ENCODE measurements at places on chromosomes 7 and 10.

DNA sequence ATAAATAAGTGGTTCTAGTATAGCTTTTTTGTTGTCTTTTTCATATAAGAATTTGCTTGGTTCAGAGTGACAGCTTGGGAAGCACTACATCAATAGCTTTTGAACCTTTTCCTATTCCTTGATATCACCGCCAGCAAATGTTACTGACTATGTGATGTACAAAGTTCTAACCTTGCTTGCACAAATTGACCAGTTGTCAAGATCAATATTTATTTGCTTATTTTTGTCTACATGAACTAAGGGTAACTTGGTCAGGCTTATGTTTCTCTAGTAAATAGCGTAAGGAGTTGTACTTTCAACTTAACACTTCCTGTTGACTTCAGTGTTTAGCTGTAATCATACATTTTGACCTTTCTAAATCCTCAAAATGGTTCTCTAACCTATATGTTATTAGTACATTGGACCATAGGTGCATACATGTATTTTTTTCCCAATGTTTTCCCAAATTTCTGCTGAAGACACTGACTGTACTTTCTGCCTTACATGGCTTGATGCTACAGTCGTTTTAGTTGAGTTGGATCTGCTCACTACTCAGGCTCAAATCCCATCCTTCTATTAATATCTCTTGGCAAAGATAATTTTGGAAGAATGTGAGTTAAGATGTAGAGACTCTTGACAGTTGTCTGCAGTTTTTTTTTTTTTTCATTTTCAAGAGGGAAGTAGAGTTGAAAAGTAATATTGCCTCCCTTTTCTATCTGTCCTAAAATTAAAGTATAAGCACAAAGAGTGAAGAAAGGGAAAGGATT lies 239.1 kb upstream of the KAT6B start:
- H3K27me3 ChIP-seq: no peaks in the 10 kb centered on the region
- no peak for DNase-seq
- H3K4me1 ChIP-seq: peaks cover 73% of the 10 kb centered on the region
- H3K27ac ChIP-seq: peak overlapping the region; percentile 89

DNA sequence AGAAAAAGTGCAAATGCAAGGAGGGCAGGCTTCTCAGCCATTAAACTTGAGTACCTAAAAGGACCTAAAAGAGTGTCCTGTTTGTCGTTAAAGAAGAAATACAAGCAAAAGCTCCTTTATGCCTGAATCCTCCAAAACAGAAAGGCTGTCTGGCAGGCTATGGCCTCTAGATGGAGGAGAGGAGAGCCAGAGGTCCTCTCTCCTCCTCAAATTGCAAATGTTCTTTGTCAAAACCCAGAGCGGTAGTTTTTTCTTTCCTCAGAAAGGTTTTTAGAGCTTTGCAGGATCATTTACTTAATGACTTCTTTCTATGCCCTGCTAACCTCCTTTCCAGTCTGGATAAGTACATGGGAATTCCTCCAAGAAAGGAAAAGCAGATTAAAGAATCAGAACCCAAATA lies 1.9 kb upstream of the SORCS1 start:
- no peak overlapping the region for H3K4me3 ChIP-seq
- H3K36me3 ChIP-seq: no peaks in the 10 kb centered on the region
- DNase-seq: no peak
- peaks cover 24% of the 10 kb centered on the region for H3K27me3 ChIP-seq

DNA sequence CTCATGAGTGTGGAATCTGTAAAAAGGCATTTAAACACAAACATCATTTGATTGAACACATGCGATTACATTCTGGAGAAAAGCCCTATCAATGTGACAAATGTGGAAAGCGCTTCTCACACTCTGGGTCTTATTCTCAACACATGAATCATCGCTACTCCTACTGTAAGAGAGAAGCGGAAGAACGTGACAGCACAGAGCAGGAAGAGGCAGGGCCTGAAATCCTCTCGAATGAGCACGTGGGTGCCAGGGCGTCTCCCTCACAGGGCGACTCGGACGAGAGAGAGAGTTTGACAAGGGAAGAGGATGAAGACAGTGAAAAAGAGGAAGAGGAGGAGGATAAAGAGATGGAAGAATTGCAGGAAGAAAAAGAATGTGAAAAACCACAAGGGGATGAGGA lies 207.7 kb downstream of the ZEB1 start:
- no peak overlapping the region for H3K27ac ChIP-seq
- H3K27me3 ChIP-seq: no peaks in the 10 kb centered on the region
- H3K4me3 ChIP-seq: no peak overlapping the region

DNA sequence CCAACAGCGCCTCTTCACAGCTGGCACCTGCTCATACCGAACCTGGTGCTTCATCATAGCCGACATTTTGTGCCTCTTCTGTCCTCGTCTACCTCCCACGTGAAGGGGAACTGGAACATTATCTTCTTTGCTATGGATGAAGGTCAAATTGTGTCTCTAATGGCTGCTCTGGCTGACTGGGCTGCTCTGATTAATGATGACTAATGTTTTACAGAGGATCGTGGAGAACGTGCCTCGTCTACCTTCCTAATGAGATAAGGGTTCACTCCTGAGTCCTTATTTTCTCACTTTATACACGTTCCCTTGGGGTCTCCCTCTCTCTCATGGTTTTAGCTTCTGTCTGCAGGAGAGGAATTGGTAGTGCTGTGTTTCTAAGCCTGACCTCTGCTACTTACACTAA lies 420.3 kb downstream of the PHTF2 start:
- no peaks in the 10 kb centered on the region for H3K4me1 ChIP-seq
- H3K4me3 ChIP-seq: no peak overlapping the region
- no peak overlapping the region for H3K27ac ChIP-seq
- no peaks in the 10 kb centered on the region for H3K36me3 ChIP-seq
- DNase-seq: no peak
- no peaks in the 10 kb centered on the region for H3K27me3 ChIP-seq

DNA sequence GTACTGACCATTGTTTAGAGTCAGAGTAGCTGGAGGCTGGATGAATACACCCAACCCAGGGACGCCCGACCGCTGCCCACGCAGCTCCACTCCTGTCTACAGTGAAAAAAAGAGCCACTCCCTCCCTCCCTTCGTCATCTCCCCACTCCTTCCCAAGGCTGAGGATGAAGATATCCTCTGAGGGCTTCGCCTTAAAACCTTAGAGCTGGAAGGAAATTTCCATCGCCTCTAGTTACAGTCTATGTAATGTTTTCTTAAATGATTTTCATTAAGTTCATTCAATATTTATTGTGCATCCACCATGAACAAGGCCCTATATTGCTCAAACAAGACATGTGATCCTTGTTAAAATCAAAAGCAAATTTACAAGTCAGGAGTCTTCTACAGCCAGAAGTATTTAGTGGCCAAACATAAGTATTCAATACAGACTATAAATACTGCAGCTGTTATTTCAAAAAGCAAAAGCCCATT lies 11.3 kb upstream of the SLIT1 start:
- no peak overlapping the region for H3K27ac ChIP-seq
- DNase-seq: no peak
- no peaks in the 10 kb centered on the region for H3K36me3 ChIP-seq
- no peak overlapping the region for H3K4me3 ChIP-seq

- no peaks in the 10 kb centered on the region for H3K4me1 ChIP-seq
- no peak overlapping the region for H3K4me3 ChIP-seq
- H3K27me3 ChIP-seq: no peaks in the 10 kb centered on the region
Measured at GRCh38 chr7:114109721-114110120, 190.9 kb upstream of the PPP1R3A start.

- H3K4me3 ChIP-seq: no peak overlapping the region
- peaks cover 46% of the 10 kb centered on the region for H3K27me3 ChIP-seq
- H3K36me3 ChIP-seq: no peaks in the 10 kb centered on the region
- peaks cover 50% of the 10 kb centered on the region for H3K4me1 ChIP-seq
Measured at GRCh38 chr10:3418041-3418754, 245.6 kb upstream of the PITRM1 start.

DNA sequence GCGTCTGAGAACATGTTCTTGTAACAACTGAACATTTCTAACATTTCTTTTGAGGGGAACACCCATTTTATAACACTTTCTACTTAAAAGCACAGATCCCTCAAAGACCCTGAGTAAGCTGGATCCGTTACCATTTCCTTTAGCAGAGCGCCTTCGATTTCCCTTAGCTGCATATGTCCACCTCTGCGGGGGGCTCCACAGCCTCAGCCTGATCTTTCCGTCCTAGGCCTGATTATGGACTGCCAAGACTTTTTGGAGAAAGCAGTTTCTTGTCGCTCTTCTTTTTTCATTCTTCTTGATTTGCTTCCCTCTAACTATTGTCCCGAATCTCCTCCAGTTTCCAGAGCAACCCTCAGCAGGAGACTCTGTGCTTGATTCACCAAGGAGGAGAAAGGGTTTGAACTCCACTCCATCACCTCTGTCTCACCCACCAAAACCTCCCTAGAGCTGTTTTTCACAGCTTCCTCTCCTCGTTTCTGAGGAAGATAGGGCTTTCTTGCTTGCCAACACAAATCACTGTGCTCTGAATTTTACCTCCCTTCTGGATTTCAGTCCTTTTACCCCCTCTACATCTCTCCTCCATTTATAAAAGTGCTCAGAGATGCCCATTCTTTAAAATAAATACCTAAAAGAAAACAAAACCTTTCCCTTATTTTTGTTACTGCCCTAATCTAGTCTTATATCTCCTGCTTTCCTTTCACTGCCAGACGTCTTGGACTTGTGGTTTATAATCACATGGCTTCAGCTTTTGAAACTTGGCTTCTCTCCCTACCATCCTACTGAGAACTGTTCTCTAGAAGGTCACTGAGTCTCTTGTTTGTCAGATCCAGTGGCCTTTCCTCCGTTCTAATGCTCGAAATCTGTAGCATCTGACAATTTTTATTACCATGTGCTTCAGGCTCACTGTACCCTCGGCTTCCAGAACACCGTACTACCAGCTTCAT lies 30.5 kb upstream of the ZRANB1 start:
- no peak for DNase-seq
- H3K27ac ChIP-seq: no peak overlapping the region
- H3K4me1 ChIP-seq: peaks cover 17% of the 10 kb centered on the region
- no peaks in the 10 kb centered on the region for H3K36me3 ChIP-seq

GRCh38 chr7:141103847-141104429 lies 30.1 kb downstream of the TMEM178B start:
- no peak overlapping the region for H3K27ac ChIP-seq
- no peaks in the 10 kb centered on the region for H3K36me3 ChIP-seq
- H3K27me3 ChIP-seq: peaks cover 9% of the 10 kb centered on the region
- no peak for DNase-seq
- no peaks in the 10 kb centered on the region for H3K4me1 ChIP-seq

DNA sequence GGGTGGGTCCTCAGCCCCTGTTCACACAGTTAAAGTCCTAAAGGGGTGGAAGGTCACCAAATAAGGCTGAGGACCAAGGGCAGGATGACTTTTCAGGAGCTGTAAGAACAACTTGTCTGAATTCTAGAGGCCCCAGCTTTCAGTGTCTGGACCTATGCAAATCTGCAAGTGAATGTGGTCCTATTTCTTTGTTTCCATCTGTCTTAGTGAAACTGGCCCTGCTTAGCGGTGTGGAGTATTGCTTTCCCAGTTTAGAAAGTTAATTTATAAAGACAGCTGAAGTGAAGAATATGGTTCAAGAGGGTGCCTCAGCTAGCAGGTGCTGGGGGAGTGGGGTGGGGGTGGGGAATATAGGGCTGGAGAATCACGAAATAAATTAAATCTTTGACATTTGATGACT lies 40.1 kb downstream of the HHEX start:
- peaks cover 22% of the 10 kb centered on the region for H3K27me3 ChIP-seq
- H3K27ac ChIP-seq: no peak overlapping the region
- H3K4me3 ChIP-seq: no peak overlapping the region

- H3K36me3 ChIP-seq: no peaks in the 10 kb centered on the region
- H3K4me1 ChIP-seq: no peaks in the 10 kb centered on the region
- no peak for DNase-seq
- H3K27ac ChIP-seq: no peak overlapping the region
Measured at GRCh38 chr7:84533182-84533581, 338.6 kb upstream of the SEMA3A start.

DNA sequence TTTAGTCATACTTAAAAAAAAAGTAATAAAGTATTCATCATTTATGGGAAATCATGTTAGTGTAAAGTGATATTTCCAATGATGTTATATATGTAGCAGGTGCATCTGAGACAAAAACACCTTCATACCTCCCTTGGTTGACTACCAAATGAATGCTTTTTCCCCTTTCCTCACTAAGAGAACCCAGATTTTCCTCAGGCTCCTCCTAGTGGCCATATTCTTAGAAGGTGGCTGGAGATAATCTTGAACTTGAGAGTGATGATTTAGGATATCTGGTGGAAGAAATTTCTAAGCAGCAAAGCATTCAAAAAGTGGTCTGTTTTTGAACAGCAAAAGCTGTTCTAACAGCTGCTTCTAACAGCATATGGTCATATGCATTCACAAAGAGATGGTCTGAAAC lies 16.8 kb upstream of the DNAH11 start:
- no peak overlapping the region for H3K4me3 ChIP-seq
- no peak for DNase-seq
- no peak overlapping the region for H3K27ac ChIP-seq
- H3K4me1 ChIP-seq: no peaks in the 10 kb centered on the region
- no peaks in the 10 kb centered on the region for H3K36me3 ChIP-seq

DNA sequence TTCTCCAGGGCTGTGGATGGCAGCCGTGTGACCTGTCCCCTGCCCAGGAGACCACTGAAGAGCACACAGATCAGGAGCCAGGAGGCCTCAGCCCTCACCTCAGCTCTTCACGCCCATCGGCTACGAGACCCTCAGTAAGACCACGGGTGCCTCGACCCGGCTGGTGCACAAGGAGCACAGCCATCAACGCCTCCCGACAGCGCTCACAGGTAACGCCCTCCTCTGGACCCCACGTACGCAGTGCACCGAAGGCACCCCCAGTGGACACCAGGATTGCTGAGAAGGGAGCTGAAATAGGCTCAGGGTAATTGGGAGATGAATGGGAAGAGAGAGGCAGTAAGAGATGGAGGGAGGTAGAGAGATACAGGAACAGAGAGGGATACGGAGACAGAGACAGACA lies 291.3 kb downstream of the WDR37 start:
- peaks cover 13% of the 10 kb centered on the region for H3K27me3 ChIP-seq
- no peaks in the 10 kb centered on the region for H3K36me3 ChIP-seq
- no peak for DNase-seq
- no peaks in the 10 kb centered on the region for H3K4me1 ChIP-seq
- no peak overlapping the region for H3K4me3 ChIP-seq
- no peak overlapping the region for H3K27ac ChIP-seq

DNA sequence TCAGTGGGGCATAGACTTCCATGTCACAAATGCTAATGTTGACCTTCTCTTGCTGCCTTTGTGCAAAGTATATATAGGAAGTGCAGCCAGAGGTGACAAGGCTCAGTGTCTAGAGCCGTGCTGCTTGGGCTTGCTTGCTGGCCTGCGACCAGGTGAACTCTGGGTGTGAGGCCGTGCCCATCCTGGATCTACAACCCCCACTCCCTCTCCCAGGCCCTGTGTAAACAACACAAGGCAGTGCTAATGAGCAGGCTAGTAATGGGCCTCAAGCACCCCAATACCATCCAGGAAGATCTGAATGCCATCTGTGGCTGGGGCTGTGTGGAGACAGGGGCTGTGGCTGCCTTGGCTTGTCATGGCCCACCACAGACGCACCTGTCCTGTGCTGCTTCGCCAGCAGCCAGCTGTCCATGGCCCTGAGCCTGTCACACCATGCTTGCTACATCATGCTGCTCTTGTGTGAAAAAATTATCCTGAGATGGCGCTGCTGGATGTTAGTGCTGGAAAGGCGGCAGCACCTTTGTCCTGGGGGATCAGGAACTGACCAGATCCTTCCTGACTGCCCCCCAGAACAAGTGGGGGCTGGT lies 107.6 kb upstream of the ZNF92 start:
- peaks cover 10% of the 10 kb centered on the region for H3K4me1 ChIP-seq
- peaks cover 44% of the 10 kb centered on the region for H3K27me3 ChIP-seq
- H3K36me3 ChIP-seq: peaks cover 2% of the 10 kb centered on the region
- no peak for DNase-seq
- no peak overlapping the region for H3K4me3 ChIP-seq

Measured in activated naive CD4-positive, alpha-beta T cell treated with anti-CD3 and anti-CD28 coated beads, Interleukin-2, amount 10 ng/mL, durations not matched to agents 7 days and 5 days (primary cell).